ENCODE measurements at places on chromosomes 4 and X.

- no peak for DNase-seq
Measured at GRCh38 chr4:47749060-47749459, 88.8 kb downstream of the CORIN start.

GRCh38 chr4:173370130-173370476, 651 bp upstream of the SAP30 start:
- DNase-seq = peak; percentile 46

- no peak for DNase-seq
Measured at GRCh38 chrX:150533863-150534262, 34.6 kb upstream of the MTM1 start.

- no peak for DNase-seq
Measured at GRCh38 chrX:16573781-16574180, 76.2 kb upstream of the S100G start.

GRCh38 chr4:113325876-113326615, 276.6 kb downstream of the ANK2 start:
- DNase-seq = no peak

DNA sequence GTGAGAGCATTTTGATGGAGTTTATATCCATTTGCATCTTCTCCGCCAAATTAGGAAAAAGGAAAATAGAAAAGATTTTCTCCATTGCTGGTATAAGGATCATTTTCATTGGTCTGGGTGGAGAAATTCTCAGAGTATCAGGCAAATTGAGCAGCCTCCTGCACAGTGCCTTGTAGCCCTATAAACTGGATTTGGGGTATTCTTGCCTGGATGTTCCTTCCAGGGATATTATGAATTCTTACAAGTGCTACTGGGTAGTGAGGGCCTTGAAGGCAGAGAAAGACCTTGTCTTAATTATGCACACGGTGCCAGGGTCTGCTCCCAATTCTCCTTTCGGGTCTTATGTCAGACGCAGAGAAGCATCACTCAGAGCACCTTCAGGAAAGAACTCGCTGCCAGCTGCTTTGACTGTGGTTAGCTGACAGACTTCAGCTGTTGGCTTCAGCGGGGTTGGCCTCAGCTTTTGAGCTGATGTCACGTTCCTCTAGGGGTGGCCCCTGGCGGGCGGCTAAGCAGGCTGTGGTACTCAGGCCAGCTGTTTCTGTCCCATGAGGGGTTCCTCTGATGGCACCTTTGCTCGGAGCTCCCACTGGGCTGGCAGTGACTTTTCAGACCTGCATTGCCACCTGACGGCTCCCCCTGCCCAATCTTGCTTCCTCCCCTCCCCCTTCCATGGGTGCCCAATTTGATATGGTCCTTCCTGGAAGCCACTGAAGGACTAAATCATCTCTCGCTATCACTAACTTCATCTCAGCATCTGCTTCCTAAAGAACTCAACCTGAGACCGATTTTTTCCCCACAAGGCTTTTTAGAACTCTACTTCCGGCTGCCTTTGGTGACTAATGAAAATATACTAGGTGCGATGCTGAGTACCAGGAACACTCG, 519.5 kb downstream of the BCOR start:
- DNase-seq = no peak

- no peak for DNase-seq
Measured at GRCh38 chr4:3612281-3612680, 80.1 kb upstream of the LRPAP1 start.
